Anterior cingulate cortex (tissue), 58 donors: ENCODE measurements at places on chromosomes 3 and 15.

DNA sequence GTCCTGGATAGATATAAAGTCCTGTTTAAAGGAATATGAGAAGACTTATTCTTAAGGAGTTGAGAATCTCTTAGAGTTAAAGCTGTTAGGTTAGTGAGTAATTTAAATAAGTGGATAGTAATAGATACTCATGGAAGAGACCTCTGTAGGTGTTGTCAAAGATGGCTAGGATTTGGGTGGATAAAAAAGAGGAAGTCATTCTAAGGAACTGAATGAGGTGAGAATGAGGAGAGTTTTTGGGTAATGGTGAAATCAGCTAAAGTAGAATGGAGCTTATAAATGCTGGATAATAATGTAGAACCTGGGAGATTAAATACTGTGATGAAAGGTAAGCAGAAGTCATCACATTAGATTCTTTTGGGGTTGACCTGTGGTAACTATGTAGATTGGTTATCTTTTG lies 8.1 kb downstream of the ARIH1 start:
- no peak for DNase-seq

GRCh38 chr15:58552505-58553364 lies 120.9 kb downstream of the LIPC start:
- no peak for DNase-seq

GRCh38 chr15:82833362-82833682 lies 23.9 kb downstream of the WHAMM start:
- no peak for DNase-seq

DNA sequence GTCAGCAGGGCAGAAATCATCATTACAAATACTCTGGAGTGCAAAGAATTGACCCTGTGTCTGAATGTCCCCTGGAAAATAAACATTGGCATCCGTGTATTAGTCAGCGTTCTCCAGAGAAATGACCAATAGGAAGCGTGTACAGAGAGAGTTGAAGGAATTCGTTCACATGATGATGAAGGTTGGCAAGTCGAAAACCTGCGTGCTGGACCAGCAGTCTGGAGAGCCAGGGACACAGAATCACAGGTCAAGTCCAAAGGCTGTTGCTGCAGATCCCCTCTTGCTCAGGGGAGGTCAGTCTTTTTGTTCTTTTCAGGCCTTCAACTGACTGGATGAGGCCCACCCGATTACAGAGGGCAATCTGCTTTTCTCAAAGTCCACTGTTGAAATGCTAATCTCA lies 16.6 kb downstream of the GP9 start:
- no peak for DNase-seq
